ENCODE measurements at places on chromosomes 1 and 21.
A peak's percentile ranks its signal among the peaks of the same experiment; 100 is the strongest.

GRCh38 chr21:45766501-45766900 is 123.0 kb downstream of the PCBP3 start:
- no peak for DNase-seq

DNA sequence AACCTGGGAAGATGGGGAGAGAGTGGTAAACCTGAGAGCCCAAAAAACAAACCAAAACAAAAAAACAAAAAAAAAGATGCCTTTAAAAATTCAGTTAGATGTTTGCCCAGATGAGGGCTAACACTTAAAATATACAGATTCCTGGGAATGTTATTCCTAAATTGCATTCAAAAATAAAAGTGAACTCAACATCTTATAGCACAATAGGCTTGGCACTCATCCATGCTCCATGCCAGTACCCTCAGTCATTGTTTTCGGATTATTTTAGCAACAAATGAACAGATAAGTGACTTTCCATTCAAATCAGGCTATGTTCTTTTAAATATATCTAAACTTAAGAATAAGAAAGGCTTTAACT is 3.7 kb downstream of the ATP1A1 start:
- peak; percentile 36 for DNase-seq

- DNase-seq = peak; percentile 91
Measured at GRCh38 chr1:178645808-178646200, 79.2 kb upstream of the RALGPS2 start.

- DNase-seq = no peak
Measured at GRCh38 chr1:95578462-95578861, 344.5 kb downstream of the RWDD3 start.

- no peak for DNase-seq
Measured at GRCh38 chr1:18537386-18538306, 56.9 kb downstream of the KLHDC7A start.

GRCh38 chr1:85976516-85977205 is 179.9 kb downstream of the COL24A1 start:
- no peak for DNase-seq

DNA sequence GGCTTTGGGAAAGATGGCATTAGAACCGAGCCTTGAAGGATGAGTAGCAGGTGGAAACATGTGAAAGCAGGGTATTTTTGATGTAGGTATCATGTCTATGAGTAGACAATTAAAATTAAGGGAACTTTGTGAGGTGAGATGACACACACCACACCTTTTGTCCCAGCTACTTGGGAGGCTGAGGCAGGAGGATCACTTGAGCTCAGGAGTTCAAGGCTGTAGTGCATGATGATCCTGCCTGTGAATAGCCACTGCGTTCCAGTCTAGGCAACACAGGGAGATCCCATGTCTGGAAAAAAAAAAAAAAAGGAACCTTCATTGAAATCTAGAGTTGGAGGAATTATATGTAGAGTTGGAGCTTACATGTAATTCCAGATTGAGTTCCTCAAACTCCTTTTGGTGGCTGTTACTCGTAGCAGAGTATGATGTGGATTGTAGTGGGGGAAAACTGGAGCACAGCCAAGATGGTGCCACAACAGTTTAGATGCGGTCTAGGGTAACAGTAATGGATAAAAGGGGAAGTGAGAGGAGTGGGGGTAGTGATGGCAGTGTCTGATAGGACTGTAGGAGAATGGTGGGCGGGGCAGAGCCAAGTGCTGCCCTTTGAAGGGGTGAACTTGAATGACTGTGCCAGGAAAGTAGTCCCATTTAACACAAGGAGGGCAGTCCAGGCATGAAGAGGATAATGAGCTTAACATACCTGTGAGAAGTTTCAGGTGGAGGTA is 17.4 kb downstream of the AK4 start:
- no peak for DNase-seq

DNA sequence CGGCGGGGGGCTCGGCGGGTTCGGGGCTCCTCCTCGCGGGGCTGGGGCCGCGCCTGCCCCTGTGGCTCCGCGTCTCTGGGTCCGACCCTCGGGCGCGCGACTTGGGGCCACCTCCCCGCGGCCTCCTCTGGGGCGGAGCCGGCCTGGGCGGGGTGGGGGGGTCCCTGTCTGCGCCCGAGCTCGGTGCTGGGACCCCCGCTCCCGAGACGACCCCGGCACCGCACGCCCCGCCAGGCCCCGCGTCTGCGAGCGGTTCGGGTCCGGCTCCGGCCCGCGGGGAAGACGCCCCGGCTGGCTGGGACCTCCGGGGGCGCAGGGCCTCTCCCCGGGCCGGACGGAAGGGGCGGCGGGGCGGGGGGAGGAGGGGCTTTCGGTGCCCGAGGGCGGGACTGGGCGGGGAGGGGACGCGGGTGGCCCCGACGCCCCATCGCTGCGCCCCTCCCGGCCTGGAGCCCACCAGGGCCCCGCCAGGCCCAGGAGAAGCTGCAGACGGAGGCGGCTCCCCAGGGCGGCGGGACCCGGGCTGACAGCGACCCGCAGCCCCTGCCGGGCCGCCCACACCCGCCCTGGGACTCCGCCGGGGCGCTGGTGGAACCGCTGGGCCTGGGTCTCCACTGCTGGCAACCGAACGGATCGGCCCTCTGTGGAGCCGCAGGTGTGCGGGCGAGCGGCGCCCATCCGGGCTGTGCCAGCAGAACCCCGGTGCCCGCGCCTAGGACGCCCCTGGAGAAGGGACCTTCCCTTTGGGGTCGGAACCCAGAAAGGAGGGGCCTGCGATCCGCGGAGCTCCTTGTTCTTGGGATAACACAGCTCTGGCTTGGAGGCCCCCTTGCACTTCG is 610 bp downstream of the COL6A2 start:
- DNase-seq = no peak

DNA sequence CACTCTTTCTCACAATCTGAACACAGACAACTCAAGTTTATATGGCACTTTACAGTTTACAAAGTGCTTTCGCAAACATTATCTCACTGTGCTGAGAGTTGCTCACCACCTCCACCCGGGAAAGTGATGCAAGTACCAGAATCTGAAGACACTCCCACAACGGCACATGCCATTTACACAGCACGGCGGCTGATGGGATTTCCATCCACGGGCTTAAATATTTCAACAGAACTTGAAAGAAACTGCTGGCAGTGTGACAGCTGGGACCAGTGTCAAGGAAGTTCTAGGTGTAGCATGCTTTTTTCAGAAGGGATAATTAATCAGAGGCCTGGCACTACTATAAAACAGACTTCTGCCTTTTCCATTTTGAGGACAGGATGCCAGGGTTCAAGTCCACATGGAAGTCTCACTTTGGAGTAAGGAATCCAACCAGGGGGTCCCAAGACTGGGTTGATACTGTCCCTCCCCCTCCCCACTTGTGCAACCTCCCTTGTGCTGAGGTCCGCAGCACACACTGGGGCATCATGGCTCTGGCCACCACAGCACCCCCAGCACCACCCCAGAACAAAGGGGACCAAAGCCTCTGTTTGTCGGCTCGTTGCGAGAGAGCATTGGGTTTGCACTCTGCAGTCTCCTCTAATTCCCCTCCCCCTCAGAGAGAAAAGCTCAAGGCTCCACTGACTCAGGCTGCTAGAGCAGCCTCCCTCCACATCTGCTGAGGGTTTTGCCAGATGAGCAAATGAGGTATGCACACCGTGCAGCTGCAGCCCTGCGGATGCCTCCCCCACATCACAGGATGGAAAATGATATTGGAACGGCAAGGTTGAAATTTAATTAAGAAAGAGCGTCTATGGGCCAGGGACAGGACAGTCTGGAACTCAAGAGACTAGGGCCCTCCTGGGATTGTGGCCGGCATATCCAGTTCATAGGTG is 154.9 kb downstream of the TGFBR3 start:
- DNase-seq = peak; percentile 75

- DNase-seq = no peak
Measured at GRCh38 chr1:208837242-208837641, 593.1 kb upstream of the PLXNA2 start.

- DNase-seq = no peak
Measured at GRCh38 chr1:248805876-248806275, 19.8 kb downstream of the SH3BP5L start.

- no peak for DNase-seq
Measured at GRCh38 chr1:180631194-180631765, 542 bp upstream of the XPR1 start.

DNA sequence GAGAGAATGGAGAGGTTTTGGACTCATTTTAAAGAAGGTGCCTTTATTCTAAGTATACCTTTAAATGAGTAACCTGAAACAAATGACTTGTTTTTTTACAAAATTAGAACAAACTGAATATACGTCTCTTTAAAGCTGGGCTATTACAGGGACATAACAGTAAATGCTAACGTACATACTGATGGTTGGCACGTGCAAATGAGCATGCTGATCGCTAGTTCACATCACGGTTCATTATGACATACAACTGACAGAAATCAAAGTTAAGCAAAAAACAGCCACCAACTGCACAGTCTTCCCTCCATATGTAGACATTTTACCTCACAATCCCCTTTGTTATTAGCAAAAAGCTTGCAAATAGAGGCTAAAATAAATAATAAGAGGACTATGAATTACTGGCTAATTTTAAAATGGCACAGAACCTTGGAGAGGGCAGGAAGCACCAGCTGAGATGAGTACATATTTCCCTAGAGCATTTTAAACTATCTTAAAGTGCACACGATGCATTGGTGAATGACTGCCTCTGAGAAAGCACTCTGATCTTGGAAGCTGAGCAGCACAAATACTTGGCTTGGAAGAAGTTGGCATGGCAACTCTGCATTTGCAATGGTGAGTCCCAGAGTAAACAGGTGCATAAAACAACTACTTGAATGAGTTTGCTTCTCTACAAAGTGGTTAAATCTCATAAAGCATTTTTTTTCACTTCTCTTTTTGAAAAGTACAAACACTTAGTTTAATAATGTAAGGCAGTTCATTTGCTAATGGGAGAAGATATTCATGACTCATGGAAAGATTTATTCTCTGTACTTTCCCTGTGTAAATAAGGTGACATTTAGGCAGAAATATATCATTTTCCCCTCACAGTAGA is 204.7 kb downstream of the LHX8 start:
- DNase-seq = no peak

- DNase-seq = no peak
Measured at GRCh38 chr1:221187174-221187573, 307.9 kb downstream of the HLX start.
